ENCODE measurements at places on chromosomes 16 and 17. TPM values are rescaled to one million over a fixed set of nuclear protein-coding genes. Genes with fewer than 3 reads are reported as not detected.

Gene SLC35G3
- total RNA-seq: not detected

Gene FSCN2
- total RNA-seq: not detected

Gene GNGT2
- 4.2 TPM for total RNA-seq

Gene ZNF750
- not detected for total RNA-seq

Gene OSBPL7
- 2.5 TPM for total RNA-seq

Gene ZNF469
- total RNA-seq: 0.68 TPM

Gene HNF1B
- not detected for total RNA-seq

Gene DHX8
- total RNA-seq: 28.4 TPM

Gene ATP6V0D1
- 66.4 TPM for total RNA-seq

Gene KRTAP4-3
- not detected for total RNA-seq

Gene NLRC5
- 31.0 TPM for total RNA-seq

Gene TPSB2
- total RNA-seq: 33.9 TPM

Gene TBL3
- 23.5 TPM for total RNA-seq

Gene CHD9NB
- not detected for total RNA-seq

Gene KRTAP9-4
- total RNA-seq: not detected

Gene CSH2
- total RNA-seq: not detected

Gene CASKIN2
- 11.9 TPM for total RNA-seq

Gene AATK
- 1.0 TPM for total RNA-seq
